GOT3 (cell line): ENCODE measurements at places on chromosomes 13 and 19.

GRCh38 chr19:2345794-2346663, 14.0 kb upstream of the TMPRSS9 start:
- DNase-seq = no peak

GRCh38 chr13:28541966-28542365, 47.0 kb upstream of the FLT1 start:
- no peak for DNase-seq

GRCh38 chr13:75803164-75803611, 167.1 kb downstream of the LMO7 start:
- DNase-seq = no peak

GRCh38 chr19:47511681-47512080, 3.2 kb downstream of the NAPA start:
- no peak for DNase-seq

DNA sequence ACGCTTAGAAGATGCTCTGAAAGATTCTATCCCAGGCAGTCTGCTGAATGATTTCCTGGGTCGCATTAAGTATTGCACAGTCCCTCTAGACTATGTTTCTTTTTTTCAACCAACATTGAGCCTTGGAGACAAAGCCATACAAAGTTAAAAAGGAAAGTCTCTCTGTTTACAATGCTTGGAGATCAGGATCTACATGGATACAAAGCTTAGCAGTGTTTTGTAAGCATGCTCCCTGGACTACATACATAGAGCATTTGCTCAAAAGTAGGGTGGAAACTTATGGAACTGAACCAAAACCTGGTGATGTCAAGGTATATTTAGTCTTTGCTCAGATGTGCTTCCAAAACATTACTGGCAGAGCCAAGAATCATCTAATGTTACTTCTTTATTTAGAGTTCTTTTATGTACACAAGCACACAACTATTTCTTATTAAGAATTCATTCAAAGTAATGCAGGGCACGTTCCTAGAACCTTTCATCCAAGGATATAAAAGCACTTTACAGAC, 241.2 kb downstream of the ABCC4 start:
- DNase-seq = no peak

DNA sequence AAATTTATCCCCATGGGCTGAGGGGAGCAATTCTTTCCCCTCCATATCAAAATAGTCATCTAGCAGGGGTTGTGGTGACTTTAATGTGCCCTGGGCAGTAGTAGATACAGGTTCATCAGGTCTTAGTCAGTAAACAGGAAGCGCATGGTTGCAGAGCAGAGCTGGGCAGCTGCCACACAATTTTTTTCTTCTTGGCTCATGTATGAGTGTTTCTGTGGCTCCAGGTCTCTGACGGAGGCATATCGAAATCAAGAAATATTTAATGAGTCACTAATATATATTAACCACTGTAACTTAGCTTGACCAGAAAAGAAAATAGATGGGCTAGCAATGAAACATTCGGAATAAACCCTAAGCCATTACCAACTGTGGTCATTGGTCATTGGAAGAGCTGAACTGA, 68.4 kb upstream of the UBL3 start:
- DNase-seq = no peak

GRCh38 chr13:40053401-40053800, 397.9 kb downstream of the COG6 start:
- DNase-seq = no peak

GRCh38 chr19:56367829-56368711, 25.3 kb downstream of the ZNF582 start:
- peak; percentile 14 for DNase-seq

DNA sequence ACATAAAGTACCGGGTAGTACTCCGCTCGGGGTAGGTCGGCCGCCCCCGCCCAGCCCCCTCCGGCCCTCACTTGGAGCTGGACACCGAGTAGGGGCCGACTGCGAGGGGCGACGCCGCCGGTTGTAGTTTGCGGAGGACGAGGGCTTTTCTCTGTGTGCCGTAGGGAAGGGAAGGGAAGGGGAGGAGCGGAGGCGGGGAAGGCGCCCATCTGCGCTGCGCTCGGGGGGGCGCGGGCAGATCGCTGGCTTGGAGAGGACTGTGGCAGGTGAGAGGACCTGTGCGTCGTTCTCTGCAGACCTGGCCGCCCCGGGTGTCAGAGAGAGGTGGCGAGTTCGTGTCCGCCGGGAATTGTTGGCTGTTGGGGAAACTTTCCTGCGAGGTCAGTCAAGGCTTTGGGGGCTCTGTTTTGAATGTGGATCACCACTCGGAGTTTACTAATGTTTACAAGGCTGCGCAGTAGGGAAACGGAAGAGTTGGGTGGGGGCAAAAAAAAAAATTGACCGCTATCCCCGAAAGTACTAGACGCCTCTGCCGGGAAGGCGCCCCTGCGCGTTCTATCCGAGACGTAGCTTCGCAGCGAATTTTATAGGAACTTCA, 1.4 kb downstream of the ING1 start:
- no peak for DNase-seq

GRCh38 chr13:48849515-48849914, 126.2 kb upstream of the FNDC3A start:
- no peak for DNase-seq

- no peak for DNase-seq
These were observed 11.3 kb downstream of the PRKCSH start for GRCh38 chr19:11446652-11447301.

DNA sequence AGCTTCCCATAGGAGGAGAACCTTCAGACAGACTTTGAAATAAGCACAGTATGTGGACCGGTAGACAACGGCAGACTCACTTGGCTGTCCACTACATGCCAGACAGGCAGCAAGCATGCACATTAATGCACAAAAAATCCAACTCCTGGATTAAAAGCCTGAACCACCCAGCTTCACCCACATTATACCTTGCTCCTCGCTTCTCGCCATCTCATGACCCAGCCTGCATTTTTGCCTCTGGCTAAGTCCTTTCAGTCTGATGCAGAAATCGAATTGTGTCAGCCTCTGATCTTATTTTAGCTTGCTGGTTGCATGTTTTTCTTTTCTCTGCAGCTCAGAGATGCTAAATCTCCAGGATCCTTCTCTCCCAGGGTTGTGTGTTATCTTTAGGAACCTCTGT, 358.7 kb downstream of the RFC3 start:
- no peak for DNase-seq
